ENCODE measurements at places on chromosomes 5 and 9. TPM values are rescaled to one million over a fixed set of nuclear protein-coding genes. Genes with fewer than 3 reads are reported as not detected.

RNF208 gene
- 1.6 TPM for total RNA-seq

TICAM2 gene
- 1.3 TPM for total RNA-seq

C5orf34 gene
- total RNA-seq = 1.3 TPM

CDC25C gene
- total RNA-seq = not detected

UGT3A2 gene
- 0.25 TPM for total RNA-seq

PTGDS gene
- total RNA-seq = 361 TPM

SLC27A6 gene
- total RNA-seq = not detected

SLC36A3 gene
- total RNA-seq = not detected

INSL6 gene
- not detected for total RNA-seq

EGFLAM gene
- total RNA-seq = not detected

BTNL8 gene
- not detected for total RNA-seq

NOXA1 gene
- total RNA-seq = 4.7 TPM

TMEM215 gene
- not detected for total RNA-seq

OR13C3 gene
- total RNA-seq = not detected

TLX3 gene
- total RNA-seq = not detected

DOCK2 gene
- 320 TPM for total RNA-seq

OTULINL gene
- total RNA-seq = 33.0 TPM

PCDHA1 gene
- total RNA-seq = not detected

LCN1 gene
- total RNA-seq = not detected

FGF18 gene
- total RNA-seq = 0.16 TPM

SLC4A9 gene
- total RNA-seq = not detected

KLHL9 gene
- 17.2 TPM for total RNA-seq

SPRY4 gene
- total RNA-seq = 0.40 TPM

DNAI1 gene
- total RNA-seq = not detected

HRCT1 gene
- total RNA-seq = not detected

FYB1 gene
- total RNA-seq = 277 TPM

TGFBI gene
- 19.6 TPM for total RNA-seq

ZNF622 gene
- 42.9 TPM for total RNA-seq

C5orf58 gene
- total RNA-seq = not detected

GLRA1 gene
- total RNA-seq = not detected

RETREG1 gene
- total RNA-seq = 4.5 TPM

PROB1 gene
- total RNA-seq = 0.91 TPM

CCNO gene
- not detected for total RNA-seq

SLC6A18 gene
- total RNA-seq = not detected

HSPA4 gene
- 58.6 TPM for total RNA-seq

PCDHB6 gene
- total RNA-seq = not detected

KIF27 gene
- total RNA-seq = 7.7 TPM

LHX6 gene
- total RNA-seq = not detected

ZDHHC11 gene
- total RNA-seq = 7.0 TPM

FAXDC2 gene
- 1.4 TPM for total RNA-seq

CCL19 gene
- total RNA-seq = not detected

PKD2L2 gene
- total RNA-seq = not detected

IL3 gene
- total RNA-seq = not detected

DNAH5 gene
- total RNA-seq = not detected

LHX3 gene
- not detected for total RNA-seq

CYFIP2 gene
- 542 TPM for total RNA-seq

HTR1A gene
- not detected for total RNA-seq

WDR38 gene
- not detected for total RNA-seq

RNF130 gene
- 35.0 TPM for total RNA-seq

OTP gene
- not detected for total RNA-seq

LIFR gene
- not detected for total RNA-seq

SOHLH1 gene
- total RNA-seq = not detected

SOWAHA gene
- not detected for total RNA-seq

CARD6 gene
- 3.4 TPM for total RNA-seq

BAAT gene
- total RNA-seq = not detected

SPAAR gene
- total RNA-seq = not detected

All from natural killer cell (primary cell).